ENCODE measurements at places on chromosomes 13 and 19.

GRCh38 chr19:35000647-35001501, 751 bp downstream of the GRAMD1A start:
- peak; percentile 62 for DNase-seq

GRCh38 chr13:43300865-43301264, 277.5 kb downstream of the DNAJC15 start:
- no peak for DNase-seq

DNA sequence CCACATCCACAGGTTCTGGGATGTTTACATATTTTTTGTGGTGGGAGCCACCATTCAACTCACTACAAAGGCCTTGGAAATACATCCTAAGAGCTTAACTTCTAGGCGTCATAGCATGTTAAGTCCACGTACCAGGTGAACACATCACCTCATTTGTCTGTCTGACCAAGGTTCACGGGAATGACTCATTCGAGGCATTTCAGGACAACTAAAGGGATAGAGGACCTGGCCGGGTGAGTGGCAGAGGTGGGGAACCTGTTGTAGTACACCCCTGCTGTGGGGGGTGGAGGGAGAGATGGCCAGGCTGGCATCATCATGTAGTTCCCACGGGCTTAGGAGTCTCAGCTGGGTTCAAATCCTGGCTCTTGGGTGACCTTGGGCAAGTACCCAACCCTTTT, 51.5 kb downstream of the BICRA start:
- DNase-seq, result peak; percentile 12

DNA sequence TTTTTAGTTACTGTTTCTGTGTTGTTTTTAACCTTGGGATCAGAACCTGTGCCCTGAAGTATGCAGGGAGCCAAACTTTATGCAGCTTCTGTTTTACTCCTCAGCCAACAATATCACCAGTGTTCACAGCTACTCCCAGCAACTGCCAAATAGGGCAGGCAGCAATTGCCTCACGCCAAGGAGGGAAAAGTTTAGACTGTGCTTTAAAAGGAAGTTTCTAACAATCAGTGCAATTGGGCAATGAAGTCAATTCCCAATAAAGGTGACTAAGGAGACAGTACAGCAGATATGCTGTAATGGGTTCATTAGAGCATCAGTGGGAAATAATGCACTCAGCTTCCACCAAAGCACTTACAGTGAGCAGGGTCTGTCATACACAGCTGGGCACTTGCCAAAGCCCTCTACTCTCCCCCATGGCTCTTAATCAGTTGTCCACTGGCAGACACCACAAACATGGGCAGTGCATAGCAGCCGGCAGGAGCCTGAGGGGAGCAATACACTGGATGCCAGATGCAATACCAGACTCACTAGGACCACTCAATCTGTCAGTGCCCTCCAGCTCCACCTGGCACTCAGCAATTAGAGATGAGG, 19.3 kb downstream of the ENOX1 start:
- DNase-seq, result no peak

DNA sequence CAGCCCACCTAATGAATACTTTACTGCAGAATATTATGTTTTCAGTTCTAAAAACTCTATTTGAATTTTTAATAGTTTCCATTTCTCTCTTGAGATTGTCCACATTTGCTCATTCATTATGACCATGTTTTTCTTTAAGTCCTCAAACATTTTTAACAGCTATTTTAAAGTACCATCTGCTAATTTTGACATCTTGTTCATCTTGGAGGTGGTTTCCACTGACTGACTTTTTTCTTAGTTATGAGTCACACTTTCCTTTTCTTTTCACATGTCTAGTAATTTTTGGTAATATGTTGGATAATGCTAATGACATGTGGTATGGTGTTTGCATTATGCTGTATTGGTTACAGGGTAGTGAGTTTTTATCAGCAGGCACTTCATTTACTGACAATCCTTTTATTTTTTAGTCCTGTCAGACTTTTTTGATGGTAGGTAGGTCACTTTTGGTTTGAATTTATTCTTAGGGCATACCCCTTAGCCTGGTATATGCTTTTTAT, 15.4 kb upstream of the ESD start:
- no peak for DNase-seq
